ENCODE measurements at places on chromosomes 12 and 14.

DNA sequence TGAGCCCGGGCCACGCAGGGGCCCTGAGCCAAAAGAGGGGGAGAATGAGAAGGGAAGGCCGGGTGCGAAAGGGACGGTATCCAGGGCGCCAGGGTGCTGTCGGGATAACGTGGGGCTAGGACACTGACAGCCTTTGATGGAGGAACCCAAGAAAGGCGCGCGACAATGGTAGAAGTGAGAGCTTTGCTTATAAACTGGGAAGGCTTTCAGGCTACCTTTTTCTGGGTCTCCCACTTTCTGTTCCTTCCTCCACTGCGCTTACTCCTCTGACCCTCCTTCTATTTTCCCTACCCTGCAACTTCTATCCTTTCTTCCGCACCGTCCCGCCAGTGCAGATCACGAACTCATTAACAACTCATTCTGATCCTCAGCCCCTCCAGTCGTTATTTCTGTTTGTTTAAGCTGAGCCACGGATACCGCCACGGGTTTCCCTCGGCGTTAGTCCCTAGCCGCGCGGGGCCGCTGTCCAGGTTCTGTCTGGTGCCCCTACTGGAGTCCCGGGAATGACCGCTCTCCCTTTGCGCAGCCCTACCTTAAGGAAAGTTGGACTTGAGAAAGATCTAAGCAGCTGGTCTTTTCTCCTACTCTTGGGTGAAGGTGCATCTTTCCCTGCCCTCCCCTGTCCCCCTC lies 3.0 kb downstream of the SSTR1 start:
- DNase-seq: no peak

- DNase-seq: no peak
Measured at GRCh38 chr14:68076451-68076850, 256.9 kb downstream of the RAD51B start.

- no peak for DNase-seq
Measured at GRCh38 chr14:39370415-39370814, 61.8 kb downstream of the FBXO33 start.

DNA sequence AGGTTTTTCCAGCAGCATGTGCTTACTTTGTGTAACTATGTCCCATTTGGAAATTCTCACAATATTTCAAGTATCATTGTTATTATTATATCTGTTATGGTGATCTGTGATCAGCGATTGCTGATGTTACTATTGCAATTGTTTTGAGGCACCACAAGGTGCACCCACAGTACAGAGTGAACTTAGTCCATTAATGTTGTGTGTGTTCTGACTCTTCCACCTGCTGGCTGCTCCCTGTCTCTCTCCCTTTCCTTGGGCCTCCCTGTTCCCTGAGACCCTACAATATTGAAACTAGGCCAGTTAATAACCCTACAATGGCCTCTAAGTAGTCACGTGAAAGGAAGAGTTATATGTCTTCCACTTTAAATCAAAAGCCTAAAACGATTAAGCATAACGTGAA lies 153.9 kb downstream of the PIK3C2G start:
- no peak for DNase-seq

- no peak for DNase-seq
Measured at GRCh38 chr12:108270035-108270848, 68.9 kb downstream of the CMKLR1 start.

GRCh38 chr14:43356979-43357545 lies 1150.0 kb downstream of the FSCB start:
- no peak for DNase-seq

- no peak for DNase-seq
Measured at GRCh38 chr14:55654243-55654642, 74.2 kb downstream of the KTN1 start.

GRCh38 chr14:60723116-60723906 lies 840 bp downstream of the SIX4 start:
- no peak for DNase-seq

- no peak for DNase-seq
Measured at GRCh38 chr12:4819654-4820053, 90.1 kb upstream of the KCNA1 start.

DNA sequence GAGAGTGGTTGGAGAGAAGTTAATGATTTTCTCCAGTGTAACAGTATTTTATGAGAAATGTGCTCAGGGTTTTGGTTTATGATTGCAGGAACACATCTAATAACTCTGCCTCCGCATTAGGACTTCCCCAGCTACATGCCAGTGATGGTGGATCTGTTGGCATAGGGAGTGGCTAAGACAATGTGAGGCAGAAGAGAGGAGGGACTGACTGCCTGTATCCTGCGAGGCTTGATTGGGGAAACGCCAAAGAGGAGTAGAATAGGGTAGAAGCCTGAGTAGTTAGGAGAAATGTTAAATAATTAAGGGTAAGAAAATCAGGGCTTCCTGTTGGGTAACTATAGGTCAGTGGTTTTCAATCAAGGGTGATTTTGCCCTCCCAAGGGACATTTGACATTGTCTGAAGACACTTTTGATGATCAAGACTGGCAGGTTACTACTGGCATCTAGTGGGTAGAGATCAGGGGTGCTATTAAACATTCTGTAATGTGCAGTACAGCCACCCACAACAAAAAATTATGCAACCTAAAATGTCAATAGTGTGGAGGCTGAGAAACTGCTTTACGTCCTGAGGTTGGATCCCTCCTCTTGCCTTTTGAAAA lies 12.8 kb downstream of the TDG start:
- DNase-seq: no peak

DNA sequence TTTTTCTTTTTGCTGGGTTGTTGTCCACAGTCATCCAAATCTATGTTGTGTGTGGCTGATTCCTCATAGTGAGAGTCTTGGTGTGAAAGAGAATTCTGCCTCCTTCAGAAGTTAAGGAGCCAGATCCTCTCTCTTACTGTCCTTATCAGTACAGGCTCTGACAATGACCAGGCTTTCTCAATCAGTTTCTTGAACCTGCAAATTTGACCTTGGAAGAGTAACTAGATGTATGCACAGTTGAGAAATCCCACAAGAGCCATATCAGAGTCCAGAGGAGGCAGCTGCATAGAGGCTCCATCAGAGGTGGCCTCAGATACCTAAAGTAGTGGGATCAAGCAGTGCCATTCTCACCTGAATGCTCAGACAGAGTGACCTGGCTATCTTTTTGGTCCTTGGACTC lies 5.5 kb upstream of the GALC start:
- DNase-seq: no peak

DNA sequence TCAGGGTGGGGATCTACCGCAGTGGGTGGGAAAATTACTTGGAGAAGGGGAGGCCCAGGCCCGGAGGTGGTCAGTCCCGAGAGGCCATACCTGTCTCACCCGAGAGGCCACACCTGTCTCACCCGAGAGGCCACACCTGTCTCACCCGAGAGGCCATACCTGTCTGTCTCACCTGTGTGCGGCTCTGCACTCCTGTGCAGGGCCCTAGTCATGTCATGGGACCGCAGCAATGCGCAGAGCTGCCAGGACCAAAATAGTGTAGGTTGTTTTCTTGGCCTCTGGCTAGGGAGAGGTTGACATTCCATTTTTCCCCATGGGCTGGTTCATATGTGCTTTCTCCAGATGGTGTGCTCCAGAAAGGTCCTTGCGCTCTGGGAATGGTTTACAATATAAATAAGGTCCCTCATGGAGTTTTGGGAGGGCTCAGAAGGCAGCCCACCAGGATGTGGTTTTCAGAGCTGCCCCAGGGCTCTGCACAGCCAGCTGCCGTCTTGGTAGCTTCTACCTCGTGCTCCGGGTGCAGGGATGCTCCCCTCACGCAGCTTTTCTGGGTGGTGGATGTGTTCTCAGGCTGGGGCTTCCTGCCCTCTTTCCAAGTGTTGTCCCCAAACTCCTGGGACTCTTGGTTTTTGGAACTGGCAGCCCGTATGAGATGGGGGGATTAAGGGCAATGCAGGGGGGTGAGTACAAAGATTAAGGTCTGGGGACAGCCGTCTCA lies 58.2 kb downstream of the CACNA1C start:
- no peak for DNase-seq

GRCh38 chr12:85575120-85576096 lies 260.8 kb downstream of the RASSF9 start:
- no peak for DNase-seq

- DNase-seq: no peak
Measured at GRCh38 chr12:132638541-132639408, 20.2 kb downstream of the P2RX2 start.

- DNase-seq: no peak
Measured at GRCh38 chr12:98274430-98275130, 240.8 kb upstream of the TMPO start.

DNA sequence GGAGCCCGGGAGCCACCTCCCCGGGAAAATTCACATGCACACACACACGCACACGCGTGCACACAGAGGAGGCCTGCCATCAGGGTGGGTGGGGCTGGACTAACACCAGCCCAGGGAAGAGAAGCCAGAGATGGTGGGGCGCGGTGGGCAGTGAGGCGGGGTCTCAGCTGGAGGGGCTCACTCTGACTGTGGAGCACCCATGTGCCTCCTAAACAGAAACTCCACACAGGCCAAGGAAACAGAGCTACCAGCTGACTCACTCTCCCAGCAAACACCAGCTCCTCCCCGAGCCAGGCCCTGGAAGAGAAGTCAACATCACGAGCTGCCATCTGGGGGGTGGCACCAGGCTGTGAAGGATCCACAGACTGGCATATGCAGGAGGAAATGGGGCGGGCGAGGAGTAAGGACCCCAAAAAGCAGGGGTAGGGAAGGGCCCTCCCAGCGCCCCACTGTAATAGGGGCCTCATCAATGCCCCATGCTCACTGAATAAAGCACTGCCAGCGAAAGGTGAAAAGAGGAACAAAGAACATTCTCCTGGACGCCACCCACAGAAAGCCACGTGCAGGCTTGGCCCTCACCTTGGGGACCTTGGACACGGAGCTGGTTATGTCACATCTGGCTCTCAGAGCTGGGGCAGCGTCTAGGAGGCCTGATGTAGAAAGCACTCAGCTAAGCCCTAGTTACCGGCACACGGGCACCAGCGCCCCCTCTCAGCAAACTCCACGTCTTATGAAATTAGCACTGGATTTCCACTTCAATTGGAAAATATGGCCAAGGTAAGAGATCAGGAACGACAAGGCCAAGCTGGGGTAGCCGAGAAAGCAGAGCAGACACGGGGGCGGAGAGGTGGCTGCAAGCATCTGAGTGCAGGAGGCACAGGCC lies 8.4 kb upstream of the INF2 start:
- no peak for DNase-seq

GRCh38 chr12:91327889-91328288 lies 145.3 kb upstream of the DCN start:
- no peak for DNase-seq

DNA sequence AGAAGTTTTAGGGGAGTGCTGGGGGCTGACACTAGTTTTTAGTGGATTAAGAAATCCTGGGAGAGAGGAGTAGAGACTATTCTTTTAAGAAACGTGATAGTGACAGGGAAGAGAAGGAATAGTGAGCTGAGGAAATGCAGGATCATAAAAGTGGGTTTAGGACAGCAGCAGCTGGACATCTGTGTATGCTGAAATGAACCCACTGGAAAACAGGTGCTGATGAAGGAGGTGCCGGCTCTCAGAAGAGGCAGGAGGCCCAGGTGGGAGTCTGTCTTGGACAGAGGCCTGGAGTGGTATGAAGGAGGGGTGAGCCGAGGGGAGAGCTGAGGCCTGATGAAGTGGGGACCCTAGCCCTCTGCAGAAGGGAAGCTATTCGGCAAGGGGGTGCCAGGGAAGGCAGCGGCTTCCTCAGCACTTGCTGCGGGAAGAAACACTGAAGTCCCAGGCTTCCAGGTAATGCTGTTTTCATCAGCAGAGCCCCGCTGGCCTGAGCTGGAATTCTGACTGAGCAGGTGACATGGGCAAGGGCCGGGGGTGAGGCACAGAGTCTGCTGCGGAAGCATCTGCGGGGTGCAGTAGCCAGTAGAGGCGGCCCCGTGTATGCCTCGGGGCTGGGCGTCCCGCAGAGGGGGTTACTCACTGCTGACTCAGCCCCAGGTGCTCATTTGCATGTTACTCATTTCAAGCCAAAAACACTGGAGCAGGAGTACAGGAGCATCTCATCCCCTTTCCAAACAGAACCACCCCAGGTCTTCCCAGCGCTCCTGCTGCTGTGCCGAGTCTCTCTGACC lies 89.7 kb downstream of the TMCC3 start:
- DNase-seq: peak; percentile 21

GRCh38 chr12:47039079-47039478 lies 40.3 kb upstream of the PCED1B start:
- DNase-seq: no peak

DNA sequence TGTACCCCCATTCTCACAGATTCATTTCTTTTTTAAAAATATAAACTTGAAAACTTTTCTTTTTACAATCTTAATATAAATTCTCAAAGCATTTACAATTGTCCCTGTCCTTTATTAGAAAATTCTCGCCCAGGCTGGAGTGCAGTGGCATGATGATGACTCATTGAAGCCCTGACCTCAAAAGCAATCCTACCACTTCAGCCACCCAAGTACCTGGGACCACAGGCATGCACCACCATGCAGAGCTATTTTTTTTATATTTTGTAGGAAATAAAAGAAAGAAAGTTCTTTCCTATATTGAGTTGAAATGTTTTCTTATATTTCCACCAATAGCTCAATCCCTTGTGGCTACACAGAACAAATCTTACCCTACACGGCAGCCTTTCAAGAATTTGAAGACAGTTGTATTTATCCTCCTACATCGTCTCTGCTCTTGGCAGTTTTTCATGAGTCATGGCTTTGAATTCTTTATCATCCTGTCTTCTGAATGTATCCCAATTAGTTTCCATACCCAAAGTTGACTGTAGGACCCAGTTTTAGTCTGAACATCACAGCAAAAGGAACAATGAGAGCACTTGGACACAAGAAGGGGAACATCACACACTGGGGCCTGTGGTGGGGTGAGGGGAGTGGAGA lies 52.4 kb downstream of the SYT1 start:
- no peak for DNase-seq

GRCh38 chr12:26768611-26769603 lies 64.1 kb downstream of the ITPR2 start:
- no peak for DNase-seq

Data from stimulated activated CD4-positive, alpha-beta T cell treated with anti-CD3 and anti-CD28 coated beads, Interleukin-4, amount 100 ng/mL, for 48 hours (primary cell).